ENCODE measurements at places on chromosomes 3 and 15. TPM values are rescaled to one million over a fixed set of nuclear protein-coding genes. Genes with fewer than 3 reads are reported as not detected.

PAK6 gene
- total RNA-seq: not detected

ECE2 gene
- total RNA-seq: not detected

DNA sequence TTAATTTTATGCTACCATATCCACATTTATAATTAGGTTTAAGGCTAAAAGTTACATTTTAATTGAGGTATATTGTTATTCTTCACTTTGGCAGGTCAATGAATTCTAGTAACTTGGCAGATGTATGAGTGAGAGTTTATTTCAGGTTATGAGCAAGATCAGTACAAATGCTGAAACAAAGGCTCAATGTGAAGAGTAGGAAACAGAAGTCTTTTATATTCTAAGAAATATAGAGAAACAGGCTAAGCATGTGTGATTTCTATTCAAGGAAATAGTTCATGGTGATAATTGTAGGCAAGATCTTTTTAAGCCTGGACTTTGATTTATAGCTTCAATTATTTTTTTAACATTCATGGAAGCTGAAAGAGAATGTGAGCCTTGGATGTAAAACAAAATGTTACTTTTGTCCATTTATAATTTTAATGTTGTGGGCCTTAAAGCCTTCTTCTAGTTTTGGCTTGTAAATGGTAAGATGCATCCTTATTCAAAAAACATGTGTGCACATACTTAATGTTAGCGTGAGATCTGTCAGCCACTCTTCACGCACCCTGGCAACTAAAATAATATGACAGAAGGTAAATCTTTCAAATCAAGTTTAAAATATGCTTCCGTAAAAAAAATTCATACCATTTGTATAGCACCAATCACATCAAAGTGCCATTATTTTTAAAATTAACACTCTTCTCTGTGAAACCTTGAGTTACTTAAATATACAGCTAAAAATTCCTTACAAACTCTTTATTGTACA, 22.8 kb upstream of the OSTN start:
- no peak overlapping the region for H3K4me3 ChIP-seq
- no peak overlapping the region for H3K27ac ChIP-seq
- no peaks in the 10 kb centered on the region for H3K4me1 ChIP-seq

DNA sequence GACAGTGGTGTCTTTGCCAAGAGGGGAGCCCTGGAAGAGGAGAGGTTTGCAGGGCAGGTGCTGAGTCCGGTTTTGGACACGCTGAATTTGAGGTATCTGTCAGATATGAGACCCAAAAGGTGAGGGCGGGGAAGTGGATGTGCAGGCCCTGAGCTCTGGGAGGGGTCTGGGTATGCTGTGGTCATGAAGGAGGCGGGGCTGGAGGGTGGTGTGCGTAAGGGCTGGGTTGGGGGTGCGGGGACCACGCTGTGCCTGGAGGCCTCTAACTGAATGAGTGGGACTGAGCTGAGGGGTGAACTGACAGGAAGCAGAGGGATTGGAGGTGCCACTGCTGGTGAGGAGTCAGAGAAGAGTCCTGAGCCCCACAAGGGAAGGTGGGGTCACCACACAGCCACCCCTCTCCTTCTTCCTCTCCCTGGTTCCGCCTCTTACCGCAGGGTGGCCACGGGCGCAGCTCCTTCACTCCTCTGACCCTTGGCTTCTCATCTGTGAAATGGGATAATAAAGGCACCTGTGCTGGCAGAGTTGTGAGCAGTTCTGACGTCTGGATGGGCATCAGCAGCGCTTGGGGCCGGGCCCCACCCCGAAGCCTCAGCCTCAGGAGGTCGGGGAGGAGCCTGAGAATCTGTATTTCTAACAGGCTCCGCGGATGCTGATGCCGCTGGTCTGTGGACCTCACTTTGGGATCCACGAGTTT, 28.8 kb downstream of the PSTPIP1 start:
- no peak overlapping the region for H3K4me3 ChIP-seq
- no peaks in the 10 kb centered on the region for H3K27me3 ChIP-seq
- H3K4me1 ChIP-seq: peaks cover 59% of the 10 kb centered on the region
- peaks cover 72% of the 10 kb centered on the region for H3K36me3 ChIP-seq
- peak overlapping the region; percentile 50 for H3K27ac ChIP-seq
- no peak for DNase-seq

GRCh38 chr3:185552358-185552877, at the start of gene LIPH:
TSS of gene LIPH (minus strand) at chr3:185552588. CDS start at chr3:185552471, 117 bp downstream.
- H3K27me3 ChIP-seq: no peaks in the 10 kb centered on the region
- H3K36me3 ChIP-seq: no peaks in the 10 kb centered on the region
- H3K4me1 ChIP-seq: no peaks in the 10 kb centered on the region
- no peak within 1 kb of the TSS for H3K4me3 ChIP-seq
- no peak within 1 kb of the TSS for H3K27ac ChIP-seq
